Activated CD4-positive, alpha-beta T cell treated with anti-CD3 and anti-CD28 coated beads, Interleukin-2, amount 50 U/mL, for 16 hours (primary cell): ENCODE measurements at places on chromosomes 1 and 21.

DNA sequence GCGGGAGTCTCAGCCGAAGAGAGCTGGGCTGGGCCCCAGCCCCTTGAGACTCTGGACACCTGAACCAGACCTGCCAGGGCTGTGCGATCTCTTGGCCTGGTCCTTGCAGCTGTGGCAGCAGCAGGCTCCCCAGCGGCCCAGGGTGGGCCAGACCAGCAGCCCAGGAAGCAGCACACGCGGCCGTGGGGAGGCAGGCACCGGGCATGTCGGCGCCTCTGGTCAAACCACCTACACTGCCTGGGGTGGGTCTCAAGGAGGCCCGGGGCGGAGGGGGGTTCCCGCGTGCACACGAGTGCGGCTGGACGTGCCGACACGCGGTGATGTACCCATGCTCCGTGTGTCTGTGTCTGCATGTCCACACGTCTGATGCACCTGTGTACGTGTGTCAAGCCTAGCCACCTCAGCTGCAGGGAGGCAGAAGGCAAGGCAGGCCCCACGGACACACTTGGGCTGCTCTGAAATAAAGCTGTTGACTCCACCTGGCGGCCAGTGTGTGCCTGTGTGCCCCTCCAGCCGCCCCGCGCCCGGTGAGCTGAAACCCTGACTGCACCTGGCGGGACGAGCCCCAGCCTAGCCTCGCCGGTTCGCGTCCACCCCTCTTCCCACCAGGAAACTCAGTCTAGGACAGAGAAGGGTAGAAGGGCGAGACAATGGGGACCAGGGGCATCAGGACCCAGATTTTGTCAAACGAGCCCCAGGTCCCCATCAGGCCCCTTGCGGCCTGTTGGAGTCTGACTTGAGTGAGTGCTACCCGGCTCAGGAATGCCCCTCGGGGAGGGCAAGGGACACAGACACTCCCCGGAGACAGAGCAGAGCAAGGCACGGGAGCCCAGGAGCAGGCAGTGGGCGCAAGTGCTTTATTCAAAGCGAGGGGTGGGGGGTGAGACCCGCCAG is 11.6 kb downstream of the SCNN1D start:
- peak; percentile 42 for DNase-seq

- DNase-seq: no peak
These were observed 30.4 kb upstream of the C1orf174 start for GRCh38 chr1:3930301-3931006.

DNA sequence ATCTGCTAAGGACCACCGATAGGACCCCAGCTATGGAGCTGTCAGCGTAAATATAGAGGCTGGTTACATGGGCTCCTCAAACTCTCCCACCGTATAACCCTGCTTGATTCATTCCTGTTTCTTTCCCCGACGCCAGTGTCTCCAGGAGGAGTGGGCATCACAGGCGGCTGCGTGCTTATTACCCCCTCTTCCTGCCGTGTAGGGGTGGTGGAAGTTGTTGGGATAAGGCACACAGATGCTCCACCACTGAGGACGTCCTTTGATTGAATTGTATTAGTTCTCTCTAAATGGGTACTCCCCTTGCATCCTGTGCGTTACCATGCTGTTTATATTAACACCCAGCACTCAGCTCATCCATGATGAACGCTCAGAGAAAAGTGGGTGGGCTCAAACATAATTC is 104.6 kb downstream of the ZBTB18 start:
- no peak for DNase-seq

GRCh38 chr1:98931128-98931835 is 73.4 kb downstream of the PLPPR5 start:
- no peak for DNase-seq

- DNase-seq: no peak
These were observed 198.2 kb downstream of the CENPF start for GRCh38 chr1:214801191-214801590.

DNA sequence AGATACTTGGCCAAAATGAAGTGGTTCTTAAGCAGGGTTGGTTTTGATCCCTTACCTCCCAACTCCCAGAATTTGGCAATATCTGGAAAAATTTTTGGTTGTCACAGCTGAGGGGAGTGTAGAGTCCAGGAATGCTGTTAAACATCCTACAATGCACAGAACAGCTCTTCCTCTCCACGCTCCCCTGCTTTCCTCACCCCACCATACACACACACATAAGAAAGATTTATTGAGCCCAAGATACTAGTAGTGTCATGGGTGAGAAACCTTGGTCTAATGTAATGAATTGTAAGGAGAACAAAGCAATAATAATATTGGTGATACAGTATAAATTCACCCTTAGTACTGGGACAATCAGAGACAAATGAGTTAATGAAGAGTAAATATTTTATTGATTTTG is 47.8 kb downstream of the ASB17 start:
- DNase-seq: no peak

DNA sequence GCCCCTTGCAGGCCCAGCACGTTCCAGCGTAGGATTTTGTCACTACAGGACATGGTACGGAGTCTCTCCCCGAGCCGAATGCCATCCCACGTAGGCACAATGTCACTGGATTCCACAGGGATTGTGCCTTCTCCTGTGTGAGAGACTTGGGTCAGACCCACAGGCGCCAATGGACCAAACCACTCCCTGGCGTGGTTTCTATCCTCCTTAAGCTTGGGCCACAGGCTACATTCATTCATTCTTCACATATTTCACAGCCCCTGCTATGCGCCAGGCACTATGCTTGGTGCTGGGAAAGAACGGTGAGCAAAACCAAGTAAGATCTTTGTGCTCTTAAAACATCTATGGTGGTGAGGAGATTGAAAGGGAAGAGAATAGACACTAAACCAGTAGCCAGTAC is 18.7 kb downstream of the CHRNB2 start:
- DNase-seq: no peak

DNA sequence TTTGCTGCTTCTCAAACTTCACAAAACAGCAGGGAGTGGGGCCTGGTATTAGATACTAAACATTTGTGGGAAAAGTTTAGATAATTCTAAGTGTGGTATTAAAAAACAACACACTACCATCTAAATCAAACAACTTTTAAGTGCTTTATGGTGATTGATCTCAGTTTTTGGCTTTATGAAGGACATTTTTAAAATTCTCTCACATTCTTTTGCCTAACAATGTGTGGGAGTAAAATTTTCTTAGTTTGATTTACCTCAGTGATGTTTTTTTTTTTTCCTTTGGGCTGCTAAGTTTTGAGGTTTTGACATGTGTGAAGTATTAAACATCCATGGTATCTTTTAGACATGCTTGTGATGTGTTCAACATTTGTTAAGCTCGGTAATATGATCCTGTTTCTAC is 116.2 kb downstream of the DISP1 start:
- DNase-seq: no peak

GRCh38 chr1:157993147-157993917 is at the start of gene KIRREL1:
Gene KIRREL1, plus strand, starts transcription at chr1:157993645. Its CDS starts 32 bp downstream, at chr1:157993677.
- no peak for DNase-seq

GRCh38 chr1:48216313-48216712 is 6.2 kb upstream of the SLC5A9 start:
- no peak for DNase-seq

- no peak for DNase-seq
These were observed 182.6 kb upstream of the ARHGEF16 start for GRCh38 chr1:3271866-3272265.

- DNase-seq: peak; percentile 75
These were observed 143.3 kb upstream of the ZNF644 start for GRCh38 chr1:91165033-91165654.

GRCh38 chr1:212607913-212608391 is 609 bp upstream of the ATF3 start:
- DNase-seq: no peak

- no peak for DNase-seq
These were observed 770 bp upstream of the RC3H1 start for GRCh38 chr1:174022976-174023277.

DNA sequence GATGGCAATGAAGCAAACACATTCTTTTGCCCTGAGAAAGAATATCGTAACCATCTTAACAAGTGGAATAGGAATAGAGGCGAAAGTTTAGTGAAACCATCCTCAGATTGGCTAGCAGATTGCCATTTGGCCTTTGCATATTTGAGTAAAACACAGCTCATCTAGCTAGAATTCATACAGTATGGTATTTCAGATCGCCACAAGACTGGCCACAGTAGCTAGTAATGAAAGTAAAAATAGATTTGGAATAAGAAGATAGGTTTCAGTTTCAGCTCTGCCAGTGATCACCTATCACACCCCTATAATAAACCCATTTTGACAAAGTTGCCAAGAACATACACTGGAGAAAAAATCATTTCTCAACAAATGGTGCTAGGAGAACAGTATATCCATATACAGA is 294.9 kb downstream of the LRRIQ3 start:
- no peak for DNase-seq

DNA sequence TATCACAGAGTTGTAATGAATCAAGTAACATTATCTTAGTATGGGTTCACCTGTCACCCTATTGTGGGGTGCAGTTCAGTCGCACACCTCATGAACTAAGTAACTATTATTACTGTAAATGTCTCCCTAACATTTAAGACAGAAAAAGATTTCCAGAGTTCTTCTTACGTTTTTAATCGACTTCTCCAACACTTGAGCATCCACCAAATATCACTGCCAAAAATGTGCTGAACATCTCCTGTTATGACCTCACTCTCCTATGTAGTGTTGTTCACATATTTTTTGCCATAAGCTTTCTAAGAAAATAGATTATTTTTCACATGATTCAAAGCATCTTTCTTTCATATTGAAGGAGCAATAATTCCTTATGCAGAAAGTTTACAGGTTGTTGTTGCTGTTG is 1.3 kb downstream of the TTLL7 start:
- DNase-seq: no peak

DNA sequence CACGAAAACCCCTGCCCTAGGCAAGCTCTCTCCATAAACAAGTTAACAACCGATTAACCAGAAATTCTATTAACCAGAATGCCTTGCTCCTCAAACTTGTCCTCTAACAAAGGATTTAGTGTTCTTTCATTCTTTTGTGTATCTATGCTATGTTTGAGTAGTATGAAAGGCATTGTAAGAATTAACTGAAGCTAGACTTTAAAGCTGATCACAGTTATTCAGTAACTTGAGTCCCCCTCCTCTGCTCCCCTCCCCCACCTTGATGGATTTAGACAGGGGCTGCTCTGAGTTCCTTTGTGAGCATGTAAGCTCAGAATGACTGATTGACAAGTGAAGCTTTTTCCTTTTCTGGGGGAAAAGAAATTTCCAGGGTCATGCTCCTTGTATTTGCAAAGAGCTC is 257.6 kb downstream of the TTLL7 start:
- no peak for DNase-seq

DNA sequence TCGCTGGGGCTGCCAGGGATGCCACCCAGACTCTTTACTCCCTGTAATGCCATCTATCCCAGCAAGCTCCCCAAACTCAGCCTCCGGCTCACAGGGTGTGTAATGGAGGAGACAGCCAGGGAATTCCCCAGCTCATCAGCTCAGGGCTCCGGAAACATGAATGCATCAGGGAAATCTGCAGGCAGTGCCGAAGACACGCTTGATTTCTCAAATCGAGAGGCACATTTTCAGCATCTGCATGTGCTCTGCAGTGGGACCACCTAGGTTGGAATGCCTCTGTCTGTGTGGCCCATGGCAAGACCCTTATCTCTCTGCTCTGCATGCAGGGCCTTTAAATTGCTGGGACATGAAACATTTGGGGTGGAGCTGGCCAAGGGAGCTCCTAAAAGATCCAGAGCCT is 170.1 kb downstream of the TRABD2B start:
- DNase-seq: no peak

- DNase-seq: no peak
These were observed 159.1 kb downstream of the LHX8 start for GRCh38 chr1:75293270-75293669.

GRCh38 chr1:35882586-35882944 is 444 bp upstream of the AGO1 start:
- no peak for DNase-seq

- DNase-seq: peak; percentile 9
These were observed 643 bp upstream of the MOV10 start for GRCh38 chr1:112673592-112674439.
